ENCODE measurements at places on chromosomes 7 and 10.

DNA sequence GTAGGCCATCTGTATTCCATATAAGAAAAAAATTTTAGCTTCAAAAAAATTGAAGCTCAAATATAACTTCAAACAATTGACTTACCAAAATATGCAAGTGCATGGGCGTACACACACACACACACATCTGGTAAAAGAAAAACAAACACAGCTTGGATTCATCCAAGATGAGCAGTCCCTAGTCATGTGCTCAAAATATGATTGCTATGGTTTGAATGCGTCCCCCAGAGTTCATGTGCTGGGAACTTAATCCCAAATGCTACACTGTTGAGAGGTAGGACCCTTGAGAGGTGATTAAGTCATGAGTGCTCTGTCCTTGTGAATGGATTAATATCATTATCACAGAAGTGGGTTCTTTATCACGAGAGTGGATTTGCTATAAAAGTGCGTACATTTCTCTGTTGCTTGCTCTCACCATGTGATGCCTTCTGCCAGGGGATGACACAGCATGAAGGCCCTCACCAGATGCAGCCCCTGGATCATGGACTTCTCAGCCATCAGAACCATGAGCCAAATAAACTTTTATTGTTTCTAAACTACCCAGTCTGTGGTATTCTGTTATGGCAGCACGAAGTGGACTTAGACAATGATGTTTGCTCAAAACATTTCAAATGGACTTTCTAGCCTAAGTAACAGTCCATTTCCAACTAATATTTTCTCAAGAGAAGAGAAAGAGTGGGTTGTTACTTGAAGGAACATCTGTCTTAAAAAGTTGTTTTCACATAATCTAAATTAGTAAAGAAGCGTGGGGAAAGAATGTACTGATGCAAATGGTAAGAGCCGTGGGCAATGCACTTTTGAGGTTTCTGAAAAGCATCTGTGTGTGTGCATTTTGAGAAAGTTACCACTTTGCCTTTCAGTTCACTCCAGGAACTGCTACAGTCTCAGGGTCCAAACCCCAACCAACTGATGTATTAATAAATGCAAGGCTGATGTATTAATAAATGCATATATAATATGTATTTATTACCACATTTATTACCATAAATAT lies 15.1 kb upstream of the SVIL start:
- peak; percentile 74 for DNase-seq

- DNase-seq = no peak
Observed at GRCh38 chr10:128115356-128115755, 10.9 kb downstream of the MKI67 start.

GRCh38 chr7:128112018-128112780 lies 81.0 kb upstream of the LRRC4 start:
- DNase-seq = no peak

DNA sequence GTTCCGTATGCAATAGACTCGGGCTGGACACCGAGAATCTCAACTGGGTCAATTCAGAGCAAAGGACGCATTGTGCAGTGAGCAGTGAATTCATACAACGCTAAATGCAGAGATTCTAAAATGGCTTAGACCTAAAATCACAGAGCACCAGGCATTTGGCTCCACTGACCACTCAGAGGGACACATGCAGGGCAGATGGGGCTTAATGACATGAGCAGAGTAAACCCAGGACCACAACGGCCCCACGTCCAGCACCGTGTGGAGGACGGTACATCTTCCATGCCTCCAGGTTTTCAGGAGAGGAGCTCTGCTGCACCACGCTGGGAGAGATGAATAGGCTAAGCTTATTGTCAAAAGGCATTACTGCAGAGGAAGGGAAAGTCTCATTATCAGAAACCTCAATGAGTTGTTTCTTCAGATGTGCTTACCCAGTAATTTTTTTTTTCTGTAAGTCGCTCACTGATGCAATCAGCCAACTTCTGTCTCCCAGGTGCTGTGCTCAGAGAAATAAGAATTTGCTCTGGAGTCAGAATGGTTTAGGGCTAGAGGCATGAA lies 555.0 kb downstream of the PTPRN2 start:
- DNase-seq = no peak

GRCh38 chr10:125641398-125641797 lies 41.6 kb downstream of the TEX36 start:
- no peak for DNase-seq

DNA sequence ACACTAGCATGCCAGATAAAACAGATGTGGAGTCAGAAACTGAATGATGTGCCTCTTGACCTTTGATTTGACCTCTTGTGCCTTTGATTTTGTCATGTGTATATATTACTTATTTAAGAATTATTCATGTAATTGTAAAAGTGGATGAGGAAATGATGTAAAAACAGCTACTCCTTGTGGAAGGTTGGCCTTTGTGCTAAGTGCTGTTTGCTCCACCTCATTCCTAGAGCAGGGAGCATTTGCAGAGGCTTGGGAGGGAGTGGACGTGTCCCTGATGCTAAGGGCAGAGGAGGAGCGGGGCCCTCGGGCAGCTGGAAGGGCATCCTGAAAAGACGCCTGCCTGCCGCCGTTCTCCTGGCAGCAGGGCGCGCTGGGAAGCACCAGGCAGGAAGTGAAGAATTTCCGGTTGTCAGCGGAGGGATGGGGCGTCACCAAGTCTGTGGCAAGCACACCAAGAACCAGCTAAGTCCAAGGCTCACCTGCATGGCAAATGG lies 197.6 kb upstream of the ZNF32 start:
- DNase-seq = peak; percentile 69

GRCh38 chr10:108783897-108784296 lies 1139.4 kb downstream of the XPNPEP1 start:
- DNase-seq = peak; percentile 60

DNA sequence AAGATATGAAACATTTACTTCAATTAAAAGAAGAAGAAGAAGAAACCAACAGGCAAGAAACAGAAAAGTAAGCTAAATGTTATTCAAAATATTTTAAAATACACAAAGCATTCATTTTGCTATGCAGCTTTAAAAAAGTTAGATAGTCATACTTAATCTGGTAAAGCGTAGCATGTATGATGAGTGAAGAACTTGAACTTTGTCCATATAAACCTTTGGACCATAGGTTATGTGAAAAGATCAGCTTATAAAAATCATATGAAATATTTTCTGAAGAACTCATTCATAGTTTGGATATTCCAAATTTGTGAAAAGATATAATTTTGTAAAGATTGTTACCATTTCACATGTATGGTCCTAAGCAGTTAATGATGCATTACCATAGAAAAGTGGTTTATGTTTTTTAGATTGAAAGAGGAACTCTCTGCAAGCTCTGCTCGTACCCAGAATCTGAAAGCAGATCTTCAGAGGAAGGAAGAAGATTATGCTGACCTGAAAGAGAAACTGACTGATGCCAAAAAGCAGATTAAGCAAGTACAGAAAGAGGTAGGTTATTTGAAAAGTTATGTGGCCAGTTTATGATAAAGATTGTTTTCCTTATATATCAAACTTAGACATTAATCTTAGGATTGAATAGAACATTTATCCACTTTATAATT lies 37.3 kb downstream of the KIF20B start:
- no peak for DNase-seq

DNA sequence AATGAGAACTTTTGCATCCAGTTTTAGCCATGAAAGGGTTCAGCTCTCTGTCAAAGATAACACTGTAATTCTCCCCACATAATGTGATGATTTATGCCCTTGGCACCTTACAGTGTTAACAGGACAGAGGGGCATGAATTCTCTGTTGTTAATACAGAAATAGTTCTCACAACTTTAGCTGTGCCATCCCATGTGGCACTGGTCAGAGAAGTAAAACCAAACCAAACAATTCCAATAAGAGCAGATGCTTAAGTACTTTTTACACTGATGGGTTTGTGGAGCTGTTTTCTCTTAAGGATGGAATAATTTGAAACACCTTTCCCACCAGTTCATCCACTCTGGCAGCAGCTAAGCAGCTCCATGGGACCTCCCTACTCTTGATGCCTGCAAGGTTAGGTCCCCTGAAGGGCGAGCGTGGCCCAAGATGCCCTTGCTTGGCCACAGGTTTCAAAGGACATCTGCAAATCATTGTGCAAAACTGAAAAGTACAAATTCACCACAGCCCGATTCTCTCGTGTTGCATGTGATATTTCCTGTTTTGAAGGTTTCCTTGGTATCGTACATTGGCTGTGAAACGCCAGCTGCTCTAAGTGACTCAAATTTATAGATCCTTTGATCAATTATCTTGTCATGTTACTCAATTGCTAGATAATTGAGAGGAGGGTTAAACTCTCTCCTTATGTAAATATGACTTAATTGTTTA lies 82.5 kb upstream of the CREB5 start:
- peak; percentile 41 for DNase-seq

- peak; percentile 44 for DNase-seq
Observed at GRCh38 chr10:61588770-61589211, 73.9 kb upstream of the CABCOCO1 start.

- no peak for DNase-seq
Observed at GRCh38 chr10:114566064-114566463, 92.0 kb downstream of the ABLIM1 start.

DNA sequence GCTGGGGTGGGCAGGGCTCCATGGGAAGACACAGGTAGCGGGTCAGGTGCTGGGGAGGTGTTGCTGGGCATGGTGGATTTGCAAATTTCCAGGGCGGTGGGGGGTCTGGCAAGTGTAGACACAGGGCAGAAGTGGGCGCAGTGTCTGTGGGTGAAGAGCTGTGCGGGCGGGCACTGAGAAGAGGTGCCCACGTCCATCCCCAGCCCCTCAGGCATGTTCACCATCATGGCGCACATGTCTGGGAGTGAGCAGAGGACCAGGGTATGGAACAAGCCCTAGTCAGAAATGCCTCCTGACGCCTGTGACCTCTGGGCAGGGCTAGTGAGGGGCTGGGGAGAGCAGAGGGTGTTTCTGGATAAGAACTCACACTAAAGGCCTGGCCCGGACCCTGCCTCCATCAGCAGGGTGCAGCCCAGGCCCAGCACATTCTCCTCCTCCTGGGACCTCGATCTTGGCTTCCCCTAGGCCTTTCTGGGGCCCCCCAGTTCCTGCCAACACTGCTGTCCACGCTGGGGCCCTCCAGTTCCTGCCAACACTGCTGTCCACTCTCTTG lies 612.9 kb downstream of the PTPRN2 start:
- DNase-seq = no peak

GRCh38 chr7:117979954-117980497 lies 106.8 kb upstream of the CTTNBP2 start:
- no peak for DNase-seq

DNA sequence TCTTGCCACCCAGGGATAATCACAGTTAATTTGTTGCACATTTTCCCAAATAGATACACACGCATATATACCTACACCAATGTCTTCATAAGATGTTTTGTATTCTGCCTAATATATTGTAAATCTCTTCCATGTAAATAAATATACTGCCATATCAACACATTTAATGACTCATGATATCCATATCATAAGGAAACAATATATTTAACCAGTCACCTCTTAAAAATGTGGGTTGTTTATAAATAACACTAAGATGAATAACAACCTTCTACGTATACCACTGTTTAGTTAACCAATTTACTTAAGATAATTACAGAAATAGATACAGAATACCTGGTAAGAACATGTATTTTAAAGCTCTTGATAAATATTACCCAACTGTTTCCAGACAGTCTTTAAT lies 38.2 kb downstream of the ELAPOR2 start:
- no peak for DNase-seq

DNA sequence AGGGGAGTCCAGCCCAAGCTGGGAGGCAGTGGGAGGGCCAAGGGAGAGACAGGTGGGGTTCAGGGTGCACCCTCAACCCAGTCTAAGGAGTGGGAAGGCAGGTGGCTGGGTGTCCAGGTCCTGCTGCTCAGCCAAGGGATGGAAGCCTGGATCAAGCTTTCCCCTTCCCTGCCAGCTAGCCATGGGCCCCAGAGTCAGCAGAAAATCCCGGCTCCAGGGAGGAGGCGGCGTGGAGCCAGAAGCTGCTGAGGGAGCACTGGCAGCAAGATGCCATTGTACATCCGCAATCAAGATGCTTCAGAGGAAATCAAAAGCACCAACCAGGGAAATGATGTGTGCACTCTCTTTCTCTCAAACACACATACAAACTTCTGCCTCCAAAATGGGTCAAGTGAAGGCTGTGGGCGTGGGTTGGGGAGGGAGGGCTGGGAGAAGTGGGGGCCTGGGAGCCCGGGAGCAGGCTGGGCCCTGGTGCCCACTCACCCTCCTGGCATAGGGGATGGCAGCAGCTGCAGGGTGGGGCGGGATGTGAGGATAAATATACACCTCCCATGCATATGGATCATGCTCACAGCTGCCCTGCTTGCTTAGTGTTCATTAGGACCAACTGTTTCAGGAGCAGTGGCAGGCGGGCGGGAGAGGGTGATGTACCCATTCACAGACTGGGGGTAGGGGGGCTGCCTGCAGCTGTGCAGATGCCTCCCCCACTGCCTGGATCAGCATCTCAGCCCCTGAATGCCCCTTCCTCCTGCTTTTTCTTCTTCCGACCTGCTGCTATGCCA lies 24.2 kb downstream of the TRIM8 start:
- DNase-seq = no peak

- peak; percentile 75 for DNase-seq
Observed at GRCh38 chr10:106181501-106181900, 983.0 kb downstream of the SORCS1 start.

DNA sequence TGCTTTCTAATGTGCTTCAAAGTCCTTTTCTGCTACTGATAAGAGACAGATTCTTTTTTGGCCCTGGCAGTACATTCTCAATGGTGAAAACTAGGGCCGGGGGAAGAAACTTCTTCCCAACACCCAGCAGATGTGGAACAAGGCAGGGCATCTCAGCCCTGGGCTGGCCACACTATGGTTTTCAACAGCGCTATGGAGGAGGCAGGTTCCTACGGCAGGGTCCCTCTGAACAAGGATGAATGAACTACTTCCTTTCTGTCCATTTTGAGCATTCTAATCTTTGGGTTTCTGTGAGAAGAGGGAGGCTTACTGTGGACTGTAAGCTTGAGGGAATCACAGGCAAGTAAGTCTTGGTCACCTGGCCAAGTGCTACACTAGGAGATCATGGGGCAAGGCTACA lies 78.7 kb downstream of the VSTM4 start:
- no peak for DNase-seq

- DNase-seq = peak; percentile 60
Observed at GRCh38 chr7:111499027-111499426, 63.3 kb downstream of the IMMP2L start.

GRCh38 chr7:74612015-74612829 lies 45.3 kb upstream of the GTF2I start:
- DNase-seq = peak; percentile 53

DNA sequence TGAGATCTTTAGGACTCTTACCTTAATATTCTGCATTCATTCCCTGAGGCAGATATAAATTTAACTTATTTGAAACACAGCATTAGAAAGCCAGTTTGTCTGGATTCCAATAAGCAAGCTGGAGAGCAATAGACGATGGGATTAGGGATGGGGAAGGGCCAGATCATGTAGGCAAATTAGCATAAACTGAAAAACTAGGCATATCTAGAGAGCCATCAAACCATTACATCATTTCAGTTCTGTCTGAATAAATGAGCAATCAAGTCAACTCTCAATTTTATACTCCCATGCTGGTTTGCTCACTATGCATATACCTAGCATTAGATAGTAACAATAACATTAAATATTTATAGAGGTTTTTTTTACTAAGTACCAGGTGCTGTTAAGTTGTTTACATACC lies 583.6 kb upstream of the LRRN3 start:
- DNase-seq = no peak
